ENCODE measurements at places on chromosomes 1 and 21.

DNA sequence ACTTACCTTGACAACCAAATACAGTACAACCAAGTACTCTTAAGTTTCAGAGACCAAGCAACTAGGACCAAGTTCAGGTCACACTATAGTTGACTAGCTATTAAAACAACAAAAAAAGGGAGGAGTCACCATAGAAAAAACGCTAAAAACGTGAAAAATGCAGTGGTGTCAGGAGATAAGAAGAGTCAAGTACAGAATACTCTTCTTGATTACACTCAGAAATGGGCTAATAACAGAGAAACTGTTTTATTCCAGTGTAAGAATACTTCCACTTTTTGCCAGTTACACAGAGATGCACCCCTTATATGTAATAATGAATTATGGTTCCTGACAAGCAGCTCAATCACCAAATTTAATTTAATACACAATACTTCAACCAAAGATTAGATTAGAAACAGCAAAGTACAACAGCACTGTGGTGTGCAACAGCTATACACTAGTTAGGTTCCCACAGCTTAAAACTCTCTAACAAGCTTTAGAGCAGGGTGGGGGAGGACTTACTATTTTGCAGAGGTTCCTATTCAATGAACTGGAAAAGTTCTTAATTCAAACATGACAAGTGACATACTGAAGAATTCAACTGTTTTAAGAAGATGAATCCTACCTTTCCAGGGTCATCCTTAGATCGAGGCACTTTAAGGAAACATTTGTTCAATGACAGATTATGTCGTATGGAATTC lies 70.4 kb downstream of the FOXJ3 start:
- DNase-seq = no peak
- H3K27me3 ChIP-seq = no peaks in the 10 kb centered on the region
- H3K4me3 ChIP-seq = no peak overlapping the region

GRCh38 chr1:150365941-150366340 lies 2.0 kb downstream of the RPRD2 start:
- H3K4me1 ChIP-seq = peaks cover 15% of the 10 kb centered on the region
- no peaks in the 10 kb centered on the region for H3K36me3 ChIP-seq
- H3K4me3 ChIP-seq = peak overlapping the region; percentile 63

DNA sequence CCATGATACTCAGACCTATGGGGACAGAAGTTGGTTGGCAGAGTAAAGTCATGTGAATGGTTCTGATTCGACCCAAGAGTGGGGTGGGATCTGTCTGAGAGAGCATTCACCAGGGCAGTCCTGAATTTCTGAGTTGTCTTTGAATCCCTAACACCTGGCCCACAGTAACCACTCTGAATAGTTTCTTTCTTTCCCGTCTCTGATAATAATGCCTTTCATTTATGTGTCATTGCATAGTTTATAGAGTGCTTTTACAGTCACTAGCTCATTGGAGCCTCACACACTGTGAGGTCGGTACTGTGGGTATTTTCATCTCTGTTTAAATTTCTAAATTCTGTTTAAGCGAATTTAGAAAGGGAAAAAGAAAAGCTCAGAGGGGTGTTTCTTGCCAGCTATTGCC lies 147.1 kb downstream of the C1orf21 start:
- H3K4me1 ChIP-seq = no peaks in the 10 kb centered on the region
- H3K4me3 ChIP-seq = no peak overlapping the region
- no peaks in the 10 kb centered on the region for H3K27me3 ChIP-seq

DNA sequence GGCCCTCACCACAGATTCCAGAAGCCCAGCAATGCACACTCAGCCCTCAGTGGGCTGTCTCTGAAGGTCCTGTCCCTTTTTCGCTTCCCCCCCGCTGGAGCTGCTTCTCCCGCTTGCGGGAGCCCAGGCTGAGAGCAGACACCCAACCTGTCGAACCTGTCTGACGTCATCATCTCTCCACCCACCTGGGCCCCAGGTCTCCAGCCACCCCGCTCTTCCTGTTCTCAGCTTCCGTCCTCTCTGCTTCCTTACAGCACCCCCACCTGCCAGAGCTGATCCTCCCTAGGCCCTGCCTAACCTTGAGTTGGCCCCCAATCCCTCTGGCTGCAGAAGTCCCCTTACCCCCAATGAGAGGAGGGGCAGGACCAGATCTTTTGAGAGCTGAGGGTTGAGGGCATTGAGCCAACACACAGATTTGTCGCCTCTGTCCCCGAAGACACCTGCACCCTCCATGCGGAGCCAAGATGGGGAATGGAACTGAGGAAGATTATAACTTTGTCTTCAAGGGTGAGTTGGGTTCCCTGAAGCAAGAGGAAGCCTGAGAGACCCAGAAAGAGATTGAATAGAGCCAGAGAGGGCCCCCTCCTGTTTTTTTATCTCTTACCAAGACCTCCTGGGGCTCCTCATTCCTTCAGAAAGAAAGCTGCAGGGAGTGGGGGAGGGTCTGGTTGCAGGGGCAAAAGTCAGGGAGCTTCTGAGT lies at the start of gene RAB25:
TSS of gene RAB25 (plus strand) at position 224 of the 700 bp plus-strand sequence. CDS start at position 465, 241 bp downstream.
- DNase-seq = peak; percentile 96
- peak within 1 kb of the TSS; percentile 36 for H3K4me3 ChIP-seq
- peaks cover 19% of the 10 kb centered on the region for H3K36me3 ChIP-seq
- peaks cover 15% of the 10 kb centered on the region for H3K4me1 ChIP-seq

DNA sequence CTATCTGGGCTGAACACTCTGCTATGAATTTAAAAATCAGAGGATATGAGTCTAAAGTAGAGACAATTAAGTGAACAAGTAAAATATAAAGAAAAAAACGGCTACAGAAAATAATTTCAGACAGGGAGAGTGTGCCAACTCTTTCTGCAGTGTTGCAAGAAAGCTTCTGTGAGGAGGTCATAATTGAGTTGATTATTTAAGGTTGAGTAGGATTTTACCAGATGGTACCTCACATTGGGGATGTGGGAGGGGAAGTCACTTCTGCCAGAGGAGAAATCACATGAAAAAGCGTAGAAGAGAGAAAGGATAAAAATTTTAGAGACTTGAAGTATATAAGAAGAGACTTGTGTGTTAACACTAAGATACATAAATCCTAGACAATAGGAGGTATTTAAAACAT lies 238.0 kb upstream of the NCAM2 start:
- DNase-seq = no peak
- no peaks in the 10 kb centered on the region for H3K27me3 ChIP-seq
- H3K4me1 ChIP-seq = no peaks in the 10 kb centered on the region
- H3K36me3 ChIP-seq = no peaks in the 10 kb centered on the region
- no peak overlapping the region for H3K27ac ChIP-seq

GRCh38 chr1:184878002-184878401 lies 96.3 kb downstream of the NIBAN1 start:
- peaks cover 66% of the 10 kb centered on the region for H3K4me1 ChIP-seq
- no peak for DNase-seq
- H3K27ac ChIP-seq = no peak overlapping the region
- H3K4me3 ChIP-seq = no peak overlapping the region

DNA sequence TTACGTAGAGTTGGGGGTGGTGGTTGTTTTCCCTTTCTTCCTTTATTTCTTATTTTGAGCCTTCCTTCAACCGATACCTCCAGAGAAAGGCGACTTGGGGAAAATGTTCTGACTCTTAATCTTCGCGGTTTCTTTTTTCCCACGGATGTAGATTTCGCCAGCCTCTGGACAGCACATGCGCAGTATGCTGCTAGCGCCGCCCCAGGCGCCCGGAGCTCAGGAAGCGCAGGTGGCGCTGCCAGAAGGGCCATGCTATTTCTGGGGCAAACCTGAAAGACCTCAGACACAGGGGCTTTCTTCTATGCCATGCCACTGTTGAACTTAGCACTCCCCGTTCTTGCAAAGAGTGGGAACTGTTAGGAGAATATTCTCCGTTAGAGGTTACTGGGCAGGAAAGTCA lies 392.1 kb downstream of the KIF26B start:
- no peaks in the 10 kb centered on the region for H3K36me3 ChIP-seq
- DNase-seq = peak; percentile 12
- H3K27me3 ChIP-seq = no peaks in the 10 kb centered on the region
- no peak overlapping the region for H3K4me3 ChIP-seq

- peak within 1 kb of the TSS; percentile 83 for H3K27ac ChIP-seq
- peak within 1 kb of the TSS; percentile 14 for H3K4me3 ChIP-seq
- DNase-seq = peak; percentile 95
Observed at GRCh38 chr1:44808063-44808937, at the start of gene BTBD19. Gene BTBD19, plus strand, starts transcription at chr1:44808523. Its CDS starts 298 bp downstream, at chr1:44808821.

DNA sequence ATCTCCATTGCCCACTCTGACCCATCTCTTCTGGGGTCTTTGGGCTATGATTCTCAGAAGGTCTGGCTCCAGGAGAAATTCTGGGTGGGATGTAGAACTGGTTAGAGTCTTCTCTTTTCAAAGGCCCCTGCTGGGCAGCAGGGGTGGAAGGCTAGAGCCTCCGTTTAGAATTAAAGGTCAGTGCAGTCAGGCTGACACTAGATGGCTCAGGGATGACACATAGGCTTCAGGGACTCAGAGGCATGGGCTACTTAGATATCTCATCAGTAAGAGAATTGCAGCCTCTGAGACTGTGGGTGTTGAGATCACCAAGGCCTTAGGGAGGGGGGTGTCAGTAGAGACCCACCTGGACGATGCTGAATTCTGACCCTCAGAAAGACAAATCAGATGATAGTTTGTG lies 12.6 kb upstream of the PPM1J start:
- no peak for DNase-seq
- no peaks in the 10 kb centered on the region for H3K36me3 ChIP-seq
- H3K4me1 ChIP-seq = peaks cover 4% of the 10 kb centered on the region
- H3K27me3 ChIP-seq = peaks cover 16% of the 10 kb centered on the region
- no peak overlapping the region for H3K27ac ChIP-seq

DNA sequence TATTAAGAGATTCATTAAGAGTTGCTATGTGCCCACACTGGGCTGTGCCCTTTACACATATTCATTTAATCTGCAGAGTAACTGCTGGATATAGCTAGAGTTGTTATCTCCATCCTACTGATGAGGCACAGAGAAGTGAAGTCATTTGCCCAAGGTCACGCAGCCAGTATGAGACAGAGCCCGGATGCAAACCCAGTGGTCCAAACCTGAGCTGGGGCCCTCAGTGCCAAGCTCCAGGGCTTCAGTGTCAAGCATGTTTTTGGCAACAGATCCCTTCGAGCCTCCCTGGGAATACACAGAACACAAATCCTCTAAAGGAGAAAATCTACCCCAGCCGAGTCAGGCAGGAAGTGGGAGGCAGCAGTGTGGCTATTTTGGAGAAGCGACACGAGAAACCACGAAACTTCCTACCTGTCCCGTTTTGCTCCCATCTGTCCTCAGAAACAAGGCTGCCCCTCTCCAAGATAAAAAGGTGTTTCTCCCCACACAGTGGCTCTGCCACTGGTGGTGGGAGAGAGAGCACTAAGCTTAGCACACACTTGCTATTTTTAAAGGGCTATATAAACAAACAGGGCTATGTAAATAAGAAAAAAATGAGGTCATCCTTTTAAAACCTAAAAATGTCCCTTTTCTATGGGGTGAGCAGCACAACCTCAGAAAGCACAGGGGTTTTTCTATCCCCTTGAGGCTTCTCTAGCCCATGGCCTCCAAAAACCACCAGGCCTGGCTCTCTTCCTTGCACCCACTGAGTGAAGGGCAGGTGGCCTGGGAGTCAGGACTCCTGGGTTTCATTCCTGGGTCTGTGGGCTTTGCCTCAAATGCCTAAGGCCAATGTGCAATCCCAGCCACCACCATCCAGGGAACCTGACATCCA lies 138.6 kb upstream of the EDN2 start:
- no peak for DNase-seq
- H3K4me3 ChIP-seq = no peak overlapping the region
- H3K27me3 ChIP-seq = no peaks in the 10 kb centered on the region
- H3K4me1 ChIP-seq = peaks cover 39% of the 10 kb centered on the region
- no peaks in the 10 kb centered on the region for H3K36me3 ChIP-seq
- no peak overlapping the region for H3K27ac ChIP-seq

GRCh38 chr1:223143537-223144248 lies 645 bp upstream of the TLR5 start:
- peak; percentile 35 for DNase-seq
- H3K4me1 ChIP-seq = peaks cover 46% of the 10 kb centered on the region
- no peaks in the 10 kb centered on the region for H3K36me3 ChIP-seq
- peak overlapping the region; percentile 65 for H3K27ac ChIP-seq
- H3K27me3 ChIP-seq = no peaks in the 10 kb centered on the region

GRCh38 chr1:15935056-15935950 lies 40.6 kb downstream of the ZBTB17 start:
- H3K4me1 ChIP-seq = peaks cover 24% of the 10 kb centered on the region
- DNase-seq = no peak
- peaks cover 100% of the 10 kb centered on the region for H3K36me3 ChIP-seq
- no peaks in the 10 kb centered on the region for H3K27me3 ChIP-seq

GRCh38 chr1:160214481-160215140 lies 9.4 kb downstream of the PEA15 start:
- no peak overlapping the region for H3K4me3 ChIP-seq
- peaks cover 81% of the 10 kb centered on the region for H3K36me3 ChIP-seq
- H3K27me3 ChIP-seq = no peaks in the 10 kb centered on the region

DNA sequence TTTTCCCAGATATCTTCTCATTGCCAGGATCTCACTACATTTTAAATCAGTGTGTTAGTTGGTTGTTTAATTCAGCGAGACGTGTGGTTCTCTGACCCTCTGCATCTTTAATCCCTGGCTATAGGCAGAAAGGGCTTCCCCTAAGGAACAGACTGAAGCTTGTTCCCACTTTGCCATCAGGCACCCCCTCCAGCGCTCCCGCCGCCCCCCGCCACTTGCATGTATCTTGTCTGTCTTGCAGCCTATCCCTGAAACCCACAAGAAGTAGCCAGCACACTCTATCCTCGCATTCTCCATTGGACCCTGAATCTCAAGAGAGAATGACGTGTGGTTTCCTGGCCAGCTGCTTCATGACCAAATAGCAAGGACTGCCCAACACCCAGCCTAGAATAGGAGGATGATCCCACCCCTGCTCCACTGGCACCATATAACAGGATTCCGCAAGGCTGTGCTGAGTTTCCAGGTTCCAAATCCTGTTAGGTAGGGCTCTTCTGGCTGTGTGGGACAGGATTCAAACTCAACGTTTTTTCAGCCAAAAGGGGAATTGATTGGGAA lies 7.8 kb downstream of the CLDN19 start:
- DNase-seq = no peak
- H3K4me1 ChIP-seq = no peaks in the 10 kb centered on the region
- no peaks in the 10 kb centered on the region for H3K36me3 ChIP-seq
- H3K4me3 ChIP-seq = no peak overlapping the region
- no peak overlapping the region for H3K27ac ChIP-seq

GRCh38 chr21:36126208-36126565 lies 8.7 kb upstream of the CBR3 start:
- DNase-seq = peak; percentile 75
- no peak overlapping the region for H3K4me3 ChIP-seq
- peaks cover 37% of the 10 kb centered on the region for H3K4me1 ChIP-seq
- H3K36me3 ChIP-seq = no peaks in the 10 kb centered on the region
- H3K27ac ChIP-seq = peak overlapping the region; percentile 73
- H3K27me3 ChIP-seq = no peaks in the 10 kb centered on the region

DNA sequence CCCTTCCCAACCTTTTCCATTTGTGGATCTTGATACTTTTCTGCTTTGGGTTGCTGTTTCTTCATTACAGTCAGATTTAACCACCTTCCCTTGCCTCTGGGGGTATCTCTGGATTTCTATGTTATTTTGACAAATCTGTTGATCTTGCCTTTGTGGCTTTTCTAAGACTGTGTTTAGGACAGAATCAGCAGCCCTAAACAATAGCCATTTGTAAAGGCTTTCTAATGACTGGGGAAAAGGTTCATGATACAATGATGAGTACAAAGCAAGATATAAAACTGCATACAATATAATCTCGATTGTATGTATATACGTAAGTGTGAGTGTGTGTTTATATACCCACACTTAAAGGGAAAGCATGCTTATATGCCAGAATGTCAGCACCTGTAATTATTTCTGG lies 27.8 kb downstream of the FAM20B start:
- no peak for DNase-seq
- H3K27me3 ChIP-seq = no peaks in the 10 kb centered on the region
